SJCRH30 (cell line): ENCODE measurements at places on chromosomes 5 and 9.
A peak's percentile ranks its signal among the peaks of the same experiment; 100 is the strongest.

DNA sequence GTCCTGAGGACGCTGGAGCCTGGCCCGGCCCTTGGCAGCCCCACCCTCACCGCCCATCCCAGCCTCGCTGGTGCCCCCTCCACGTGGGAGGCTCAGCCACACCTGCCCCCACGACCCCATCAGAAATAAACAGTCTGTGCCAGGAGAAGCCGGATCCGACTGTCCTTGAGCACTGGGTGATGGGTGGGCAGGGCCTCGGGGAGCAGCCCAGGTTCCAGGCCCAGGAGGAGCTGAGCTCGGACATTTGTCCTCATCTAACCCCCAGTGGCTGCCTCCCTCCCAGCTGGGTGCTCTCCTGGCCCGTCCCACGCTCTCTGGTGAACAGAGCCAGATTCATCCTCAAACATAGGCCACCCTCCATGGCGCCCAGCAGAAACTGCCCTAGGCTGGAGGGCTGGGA, 4.6 kb upstream of the PTGDS start:
- H3K27ac ChIP-seq, result no peak overlapping the region
- no peak for DNase-seq

GRCh38 chr9:121326130-121326838, 43.8 kb downstream of the STOM start:
- peak; percentile 30 for DNase-seq
- no peak overlapping the region for H3K4me3 ChIP-seq
- peaks cover 5% of the 10 kb centered on the region; the same call in 1 of the 2 replicates for H3K4me1 ChIP-seq
- no peaks in the 10 kb centered on the region for H3K27me3 ChIP-seq
- H3K36me3 ChIP-seq, result no peaks in the 10 kb centered on the region

DNA sequence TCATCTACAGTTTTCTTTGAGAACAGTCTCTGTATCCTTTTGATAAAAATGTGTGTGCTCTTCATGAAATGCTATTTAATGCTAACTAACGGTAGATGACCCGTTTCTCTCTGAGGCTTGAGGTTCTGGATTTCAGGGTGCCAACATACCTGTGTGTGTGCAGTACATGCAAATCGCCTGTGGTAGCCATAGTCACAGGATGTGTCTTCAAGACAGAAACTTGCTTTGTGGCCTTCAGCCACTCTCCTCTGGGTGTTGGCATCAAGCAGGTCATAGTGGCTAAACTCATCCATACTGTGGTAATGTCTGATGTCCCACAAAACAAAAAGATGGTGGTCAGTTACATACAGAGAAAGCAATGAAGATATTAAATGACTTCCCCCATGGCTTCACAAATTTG, 4.2 kb downstream of the LOX start:
- no peaks in the 10 kb centered on the region for H3K36me3 ChIP-seq
- no peak overlapping the region for H3K27ac ChIP-seq
- DNase-seq, result no peak
- H3K4me1 ChIP-seq, result no peaks in the 10 kb centered on the region
- H3K4me3 ChIP-seq, result no peak overlapping the region
- no peaks in the 10 kb centered on the region for H3K27me3 ChIP-seq

GRCh38 chr5:43207601-43208000, 15.6 kb downstream of the NIM1K start:
- H3K4me3 ChIP-seq, result no peak overlapping the region
- DNase-seq, result no peak
- H3K27ac ChIP-seq, result no peak overlapping the region

GRCh38 chr9:98218562-98219363, 26.3 kb upstream of the CORO2A start:
- H3K27me3 ChIP-seq, result no peaks in the 10 kb centered on the region
- H3K27ac ChIP-seq, result no peak overlapping the region
- H3K4me3 ChIP-seq, result no peak overlapping the region
- H3K36me3 ChIP-seq, result peaks cover under 1% of the 10 kb centered on the region; the same call in 1 of the 2 replicates
- peaks cover 19% of the 10 kb centered on the region for H3K4me1 ChIP-seq
- DNase-seq, result no peak

- H3K27me3 ChIP-seq, result no peaks in the 10 kb centered on the region
- no peak overlapping the region for H3K4me3 ChIP-seq
- no peak for DNase-seq
- no peaks in the 10 kb centered on the region for H3K36me3 ChIP-seq
- H3K27ac ChIP-seq, result no peak overlapping the region
Observed at GRCh38 chr5:102731693-102732092, 23.4 kb upstream of the PAM start.

GRCh38 chr9:136232969-136233368, 12.6 kb downstream of the QSOX2 start:
- no peaks in the 10 kb centered on the region for H3K27me3 ChIP-seq
- H3K4me3 ChIP-seq, result no peak overlapping the region
- H3K36me3 ChIP-seq, result peaks cover 24% of the 10 kb centered on the region
- peak overlapping the region; percentile 9; the same call in 1 of the 2 replicates for H3K27ac ChIP-seq
- peaks cover 17% of the 10 kb centered on the region for H3K4me1 ChIP-seq

GRCh38 chr9:104319198-104319597, 184.9 kb upstream of the OR13F1 start:
- no peak for DNase-seq
- H3K27ac ChIP-seq, result no peak overlapping the region
- H3K36me3 ChIP-seq, result no peaks in the 10 kb centered on the region
- no peaks in the 10 kb centered on the region for H3K4me1 ChIP-seq

DNA sequence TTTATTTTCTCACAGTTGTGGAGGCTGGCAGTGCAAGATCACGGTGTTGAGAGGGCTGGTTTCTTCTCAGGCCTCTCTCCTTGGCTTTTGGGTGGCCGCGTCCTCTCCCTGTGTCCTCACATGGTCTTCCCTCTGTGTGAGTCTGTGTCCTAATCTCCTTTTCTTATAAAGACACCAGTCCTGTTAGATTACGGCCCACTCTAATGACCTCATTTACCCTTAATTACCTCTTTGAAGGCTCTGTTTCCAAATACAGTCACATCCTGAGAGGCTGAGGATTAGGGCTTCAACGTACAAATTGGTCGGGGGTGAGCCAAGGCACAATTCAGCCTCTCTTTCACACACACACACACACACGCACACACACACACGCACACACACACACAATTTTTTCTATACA, 73.0 kb downstream of the UGCG start:
- no peaks in the 10 kb centered on the region for H3K36me3 ChIP-seq
- no peak overlapping the region for H3K27ac ChIP-seq
- H3K4me3 ChIP-seq, result no peak overlapping the region
- H3K27me3 ChIP-seq, result no peaks in the 10 kb centered on the region
- peaks cover 17% of the 10 kb centered on the region for H3K4me1 ChIP-seq

DNA sequence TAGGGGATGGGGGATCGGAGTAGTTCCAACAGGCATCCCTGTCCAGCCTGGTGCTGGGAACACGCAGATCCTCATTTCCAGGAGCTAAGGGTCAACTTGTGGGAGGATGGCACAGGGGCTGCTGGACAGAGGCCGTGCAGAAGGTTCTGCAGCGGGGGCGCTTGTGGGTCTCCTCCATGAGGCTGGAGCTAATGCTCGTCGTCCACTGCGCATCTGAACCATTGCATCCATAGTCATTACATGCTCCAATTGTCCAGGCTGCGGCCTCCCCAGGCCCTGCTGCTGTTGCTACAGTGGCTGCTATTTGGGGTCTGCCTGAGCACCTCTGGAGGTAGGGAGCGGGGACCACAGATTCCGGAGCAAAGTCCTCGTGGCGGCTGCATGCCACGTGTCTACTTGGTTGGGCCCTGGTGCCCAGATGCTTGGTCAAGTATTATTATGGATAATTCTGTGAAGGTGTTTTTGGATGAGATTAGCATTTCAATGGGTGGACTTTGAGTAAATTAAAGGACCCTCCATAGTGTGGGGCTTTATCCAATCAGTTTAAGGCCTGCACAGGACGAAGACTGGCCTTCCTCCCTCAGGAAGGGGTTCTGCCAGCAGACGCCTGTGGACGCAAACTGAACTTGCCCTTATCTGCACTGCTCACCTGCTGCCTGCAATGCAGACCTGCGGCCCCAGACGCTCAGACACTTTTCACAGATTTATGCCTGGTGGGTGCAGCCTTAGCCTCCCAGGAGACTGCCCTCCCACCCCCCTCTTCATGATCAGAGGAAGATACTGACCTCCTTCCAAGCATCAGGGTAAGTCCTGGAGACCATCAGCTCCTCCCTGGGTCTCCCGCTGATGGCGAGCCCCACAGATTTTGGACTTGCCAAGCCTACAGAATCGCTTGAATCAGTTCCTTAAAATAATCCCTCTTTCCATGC, 127.5 kb upstream of the IRX4 start:
- no peaks in the 10 kb centered on the region for H3K4me1 ChIP-seq
- no peak overlapping the region for H3K27ac ChIP-seq
- no peak overlapping the region for H3K4me3 ChIP-seq
- no peaks in the 10 kb centered on the region for H3K36me3 ChIP-seq
- no peak for DNase-seq

- no peak for DNase-seq
- no peaks in the 10 kb centered on the region for H3K27me3 ChIP-seq
- no peaks in the 10 kb centered on the region for H3K36me3 ChIP-seq
- H3K4me1 ChIP-seq, result peaks cover 3% of the 10 kb centered on the region; the same call in 1 of the 2 replicates
- H3K27ac ChIP-seq, result no peak overlapping the region
Observed at GRCh38 chr9:126226991-126227936, 99.4 kb upstream of the MVB12B start.

DNA sequence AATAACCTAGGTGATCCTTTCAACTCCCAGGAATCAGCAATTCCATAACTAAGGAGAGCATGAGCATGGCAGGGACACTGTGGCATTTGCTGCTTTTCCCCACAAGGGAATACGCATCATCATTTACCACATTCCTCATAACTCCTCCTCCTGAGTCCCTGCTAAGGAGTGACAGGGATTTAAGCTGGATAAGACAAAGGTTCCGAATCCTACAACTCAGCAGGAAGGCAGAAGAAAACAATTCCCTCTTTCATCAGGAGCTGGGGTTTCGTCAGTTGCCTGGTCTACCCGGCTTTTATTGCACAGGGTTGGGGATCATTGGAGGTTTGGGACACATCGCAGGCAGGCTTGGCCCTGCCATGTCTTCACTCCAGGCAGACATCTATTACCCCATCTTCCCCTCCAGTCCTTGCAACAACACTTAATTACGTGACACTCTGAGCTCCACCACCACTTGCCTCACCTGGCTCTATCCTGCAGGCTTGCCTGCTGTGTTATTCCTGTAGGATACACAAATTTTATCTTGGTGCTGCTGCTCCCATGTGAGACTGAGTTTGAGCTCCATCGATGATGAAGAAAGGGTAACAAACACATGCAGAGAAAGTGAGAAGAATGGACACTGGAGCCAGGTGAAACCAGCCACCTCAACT, 563.0 kb upstream of the KLF4 start:
- H3K4me3 ChIP-seq, result no peak overlapping the region
- DNase-seq, result no peak
- H3K27ac ChIP-seq, result no peak overlapping the region
- no peaks in the 10 kb centered on the region for H3K36me3 ChIP-seq
- H3K4me1 ChIP-seq, result peaks cover 3% of the 10 kb centered on the region
